ENCODE measurements at places on chromosomes 5 and 9.
A peak's percentile ranks its signal among the peaks of the same experiment; 100 is the strongest.

- no peak for DNase-seq
These were observed 242.1 kb upstream of the ZNF462 start for GRCh38 chr9:106620866-106621265.

DNA sequence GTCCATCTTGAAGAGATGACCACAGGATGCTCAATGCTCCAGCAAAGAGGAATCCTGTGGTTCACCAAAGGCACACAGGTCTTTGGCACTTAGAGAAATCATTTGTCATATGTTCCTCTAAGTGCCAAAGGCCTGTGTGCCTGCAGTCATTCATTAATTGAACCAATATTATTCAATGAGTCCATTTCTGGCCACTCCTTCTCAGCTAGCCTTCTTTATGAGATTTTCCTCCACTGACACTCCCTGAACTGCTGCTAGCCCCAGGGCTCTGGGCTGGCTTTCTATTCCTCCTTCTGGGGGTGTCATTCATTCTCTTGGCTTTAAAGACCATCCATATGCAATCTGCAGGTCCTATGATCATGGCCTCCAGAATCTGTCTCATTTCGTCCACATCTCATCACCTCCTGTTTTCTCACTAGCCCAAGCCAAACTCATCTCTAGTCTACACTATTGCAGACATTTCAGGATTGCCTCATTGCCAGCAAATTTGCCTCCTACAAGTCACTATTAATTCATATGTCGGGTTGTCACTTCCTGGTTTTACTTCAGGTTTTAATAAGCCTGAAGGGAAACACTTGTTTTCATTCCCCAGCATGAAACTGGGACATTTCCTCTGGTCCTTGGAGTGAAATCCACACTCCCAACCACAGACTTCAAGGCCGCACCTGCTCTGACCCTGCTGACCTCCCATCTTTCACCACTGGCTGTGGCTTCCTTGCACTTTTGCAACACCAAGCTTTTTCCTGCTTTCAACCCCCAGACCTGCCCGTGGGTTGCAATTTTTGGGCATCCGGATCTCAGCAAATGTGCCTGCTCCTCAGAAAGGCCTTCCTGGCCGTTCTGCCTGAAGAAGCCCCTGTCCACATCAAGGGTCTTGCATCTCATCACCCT, 35.1 kb downstream of the KCNIP1 start:
- no peak for DNase-seq

- DNase-seq, result peak; percentile 30
These were observed 857 bp downstream of the FAM169A start for GRCh38 chr5:74865256-74865803.

DNA sequence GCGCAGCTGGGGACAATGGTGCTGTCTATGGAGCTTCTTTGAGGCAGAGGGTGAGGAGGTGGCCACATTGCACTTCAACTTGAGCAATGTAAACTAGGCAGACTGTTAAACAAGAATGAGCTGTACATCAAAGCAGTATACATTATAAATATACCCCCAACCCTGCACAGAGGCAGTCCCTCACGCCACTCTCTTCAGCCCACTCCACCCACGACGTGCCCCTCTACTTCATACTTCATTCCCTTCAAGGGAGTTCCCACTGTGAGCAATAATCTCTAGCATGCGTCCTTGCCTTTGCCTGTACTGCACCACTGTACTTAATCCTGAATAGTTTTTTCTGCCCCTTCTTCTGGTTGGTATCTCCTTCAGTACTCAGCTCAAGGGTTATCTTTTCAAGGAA, 14.4 kb downstream of the TRPM3 start:
- DNase-seq, result no peak

DNA sequence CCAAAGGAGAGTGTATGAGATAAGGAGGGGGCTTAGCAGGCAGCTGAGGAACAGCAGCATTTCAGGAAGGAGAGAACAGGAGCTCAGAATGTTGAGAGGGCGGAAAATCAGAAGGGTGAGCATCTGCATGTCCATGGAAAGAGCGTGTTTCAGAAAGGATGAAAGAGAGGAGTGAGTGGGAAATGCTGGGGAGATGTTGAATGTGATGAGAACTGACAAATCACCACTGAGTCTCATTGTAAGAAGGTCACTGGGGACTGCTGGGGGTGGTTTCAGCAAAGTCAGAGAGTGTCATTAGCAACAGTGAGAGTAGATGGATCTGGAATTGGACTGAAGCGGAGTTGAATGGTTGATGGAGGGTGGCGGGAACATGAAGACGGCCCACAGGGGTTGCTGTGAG, 65.8 kb downstream of the ANKRD33B start:
- DNase-seq, result no peak

GRCh38 chr5:33180900-33181299, 259.9 kb upstream of the TARS1 start:
- no peak for DNase-seq

DNA sequence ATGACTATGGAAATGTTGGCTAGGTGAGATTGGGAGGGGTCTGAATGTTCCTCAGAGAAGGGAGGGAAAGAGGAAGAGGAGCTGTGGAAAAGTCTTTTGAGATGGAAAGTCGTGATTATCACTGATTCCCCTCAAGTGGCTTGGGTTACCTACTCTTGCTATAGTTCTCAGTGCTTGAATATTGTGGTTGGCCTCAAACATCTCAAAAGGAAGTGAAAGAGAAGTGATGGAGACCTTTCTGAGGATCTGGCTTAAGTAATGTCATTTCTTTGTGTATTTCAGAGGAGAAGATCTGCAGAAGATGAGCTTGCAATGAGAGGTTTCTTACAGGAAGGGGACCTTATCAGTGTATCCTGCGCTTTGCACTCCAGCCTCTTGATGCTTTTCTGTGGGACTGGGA, 5.5 kb downstream of the EXOSC2 start:
- DNase-seq, result no peak

DNA sequence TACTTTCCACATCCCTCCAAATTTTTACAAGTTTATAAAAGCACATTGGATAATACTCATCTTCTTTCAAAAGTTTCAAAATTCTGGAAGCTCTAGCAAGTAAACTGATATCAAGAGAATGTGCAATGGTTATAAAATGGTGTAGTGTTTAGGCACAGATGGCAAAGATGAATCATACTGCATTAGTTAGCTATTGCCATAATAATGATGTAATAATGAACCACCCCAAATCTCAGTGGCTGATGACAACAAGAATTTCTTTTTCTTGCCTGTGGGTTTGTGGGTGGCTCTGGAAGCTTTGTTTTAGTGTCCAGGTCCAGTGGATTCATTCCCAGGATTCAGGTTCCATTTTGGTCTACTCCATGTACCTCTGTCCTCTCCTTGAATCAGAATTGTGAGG, 319.0 kb downstream of the BRINP1 start:
- DNase-seq, result no peak

GRCh38 chr9:90916147-90916734, 114.6 kb downstream of the SYK start:
- no peak for DNase-seq

DNA sequence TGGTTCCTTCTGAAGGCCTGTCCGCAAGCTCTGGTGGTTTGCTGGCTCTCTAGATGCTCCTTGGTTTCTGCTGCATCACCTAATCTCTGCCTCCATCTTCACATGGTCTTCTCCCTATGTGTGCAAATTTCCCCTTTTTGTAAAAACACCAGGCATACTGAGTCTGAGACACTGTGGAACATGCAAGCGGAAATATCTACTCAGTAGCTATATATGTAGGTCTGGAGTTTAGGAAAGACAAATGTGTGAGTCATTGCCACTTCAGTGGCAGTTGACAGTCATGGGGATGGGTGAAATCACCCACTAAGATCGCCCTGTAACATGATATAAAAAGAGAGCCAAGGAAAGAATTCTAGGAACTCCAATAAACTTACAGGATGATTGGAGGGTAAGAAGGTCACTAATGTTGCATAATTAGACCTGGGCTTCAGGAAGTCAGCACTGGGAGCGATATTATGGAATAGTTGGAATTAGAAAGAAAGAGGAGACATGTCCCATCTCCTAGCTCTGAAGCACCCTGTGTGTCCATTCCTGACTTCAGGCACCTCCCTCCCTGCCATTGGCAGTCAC, 22.7 kb upstream of the UBLCP1 start:
- DNase-seq, result no peak

DNA sequence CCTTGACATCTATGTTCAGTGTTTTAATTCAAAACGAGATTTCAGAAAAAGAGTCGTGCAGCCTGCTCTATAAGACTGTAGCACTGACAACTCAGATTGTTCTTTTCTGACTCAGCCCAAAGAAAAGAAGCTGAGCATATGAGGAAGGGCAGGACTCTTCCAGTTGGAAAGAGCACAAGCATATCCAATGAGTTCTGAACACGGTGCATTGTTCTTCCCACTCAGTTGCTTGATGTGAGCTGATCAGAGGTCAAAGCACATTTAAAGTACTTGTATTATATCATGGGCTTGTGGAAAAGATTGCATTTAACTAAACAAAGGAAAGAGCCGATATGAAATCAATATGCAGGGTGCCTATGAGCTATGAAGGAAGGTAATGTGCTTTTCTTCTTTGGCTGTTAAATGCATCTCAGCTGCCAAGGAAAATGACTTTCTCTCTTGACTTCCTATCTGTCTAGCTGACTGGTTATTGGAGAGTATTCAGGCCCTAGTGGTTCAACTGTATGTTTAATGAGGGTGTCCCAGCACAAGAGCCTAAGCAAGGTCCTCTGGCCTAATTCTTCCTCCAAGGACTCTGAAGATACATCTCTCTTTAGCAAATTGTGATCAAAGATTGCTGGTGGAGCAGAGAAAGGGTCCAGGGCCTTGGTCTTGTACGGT, 226.6 kb upstream of the PPP1R2B start:
- peak; percentile 12 for DNase-seq

- DNase-seq, result no peak
These were observed 14.6 kb downstream of the RASA1 start for GRCh38 chr5:87282269-87282668.

- DNase-seq, result no peak
These were observed 1253.5 kb upstream of the CDH6 start for GRCh38 chr5:29939988-29940387.

DNA sequence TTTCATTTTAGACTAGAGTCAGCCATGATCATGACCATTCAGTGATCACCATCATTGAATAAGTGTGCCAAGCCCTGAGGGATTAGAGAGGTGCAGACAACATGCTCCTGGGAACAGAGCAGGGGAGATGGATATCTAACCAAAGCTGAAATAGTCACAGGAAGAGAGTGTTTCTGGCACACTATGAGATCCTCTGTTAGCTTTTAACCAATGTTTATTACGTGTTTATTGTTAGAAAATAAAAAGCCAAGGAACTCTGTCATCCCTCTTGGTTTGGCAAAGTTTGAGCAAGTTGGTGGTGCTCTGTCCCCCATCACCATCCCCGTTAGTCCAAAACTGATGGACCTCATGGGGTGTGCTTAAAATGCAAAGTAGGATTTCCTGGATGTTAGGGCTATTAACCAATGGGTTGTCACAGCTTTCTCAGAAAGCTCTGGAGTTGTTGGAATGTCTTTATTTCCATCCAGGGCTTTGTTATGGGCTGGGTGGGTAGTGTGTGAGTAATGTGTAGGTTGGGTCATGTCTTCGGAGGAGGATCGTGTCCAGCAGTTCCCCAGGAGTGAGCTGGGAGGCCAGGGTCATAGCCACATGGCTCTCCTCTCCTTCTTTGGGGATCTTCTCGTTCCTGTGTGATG, 34.9 kb downstream of the SLC28A3 start:
- DNase-seq, result no peak

DNA sequence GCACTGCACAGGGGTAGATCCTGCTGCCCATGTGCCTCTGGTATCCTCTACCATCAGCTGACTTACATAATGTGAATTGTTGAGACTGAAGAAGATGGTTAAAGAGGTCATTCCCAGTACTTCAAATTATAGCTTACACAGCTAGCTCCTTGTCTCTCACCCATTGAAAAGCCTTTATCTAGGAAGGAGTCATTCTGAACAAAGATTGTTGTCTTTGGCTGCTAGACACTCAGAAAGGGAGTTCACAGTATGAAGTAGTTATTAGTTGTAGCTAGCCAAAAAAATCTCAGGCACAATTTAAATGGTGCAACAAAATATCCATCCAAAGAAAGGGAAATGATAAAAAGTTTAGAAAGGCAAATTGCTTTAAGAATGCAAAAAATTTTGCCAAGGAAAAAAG, 102.0 kb upstream of the NREP start:
- no peak for DNase-seq

DNA sequence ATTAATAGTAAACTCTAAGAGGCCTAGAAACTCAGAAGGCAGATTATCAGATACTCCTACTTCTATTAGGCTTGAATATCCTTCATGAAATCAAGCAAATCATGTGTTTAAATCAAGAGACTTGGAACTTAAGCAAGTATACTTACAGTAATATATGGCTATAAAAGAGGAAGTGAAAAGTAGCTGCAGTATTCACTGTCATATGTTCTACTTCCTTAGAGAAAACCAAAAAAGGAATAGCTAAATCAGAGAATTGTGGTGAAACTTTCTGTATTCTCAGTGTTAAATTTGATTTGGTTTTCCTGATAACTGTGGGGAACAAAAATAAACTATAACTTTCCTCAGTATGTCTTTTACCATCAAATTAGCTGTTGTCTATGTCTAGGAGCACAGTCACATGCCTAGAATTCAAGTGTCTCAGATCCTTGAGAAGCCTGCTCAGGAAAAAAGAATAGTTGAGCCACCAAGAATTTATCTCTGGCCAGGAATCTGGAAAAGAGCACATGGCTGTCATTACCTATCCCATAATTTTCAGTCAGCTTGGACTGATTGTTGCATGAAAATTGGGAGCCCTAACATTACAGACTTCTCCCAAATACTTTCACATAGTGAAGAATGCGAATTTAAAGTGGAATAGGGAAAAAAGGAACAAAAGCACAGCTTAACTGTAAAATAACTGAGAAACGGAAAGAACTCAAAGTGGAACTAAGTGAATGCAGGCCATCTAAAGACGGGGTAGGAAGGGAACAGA, 1.7 kb downstream of the FKBP15 start:
- no peak for DNase-seq

DNA sequence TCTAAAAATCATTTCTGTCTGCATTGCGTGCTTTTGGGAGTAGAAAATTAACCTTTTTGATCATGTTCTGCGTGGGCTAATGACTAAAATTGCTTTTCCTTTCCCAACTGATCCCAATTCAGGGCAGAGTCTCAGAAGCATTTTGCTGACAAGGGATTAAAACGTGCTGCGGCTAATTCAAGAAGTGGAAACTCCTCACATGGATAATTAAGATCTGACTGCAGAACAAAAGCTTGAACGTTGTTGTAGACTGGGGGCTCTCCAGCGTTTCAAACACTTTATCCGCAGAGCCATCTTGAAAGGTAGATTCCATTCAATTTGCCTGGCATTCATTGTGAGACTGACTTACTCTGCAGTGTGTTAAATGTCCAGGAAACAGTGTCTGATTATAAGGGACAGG, 485.3 kb upstream of the DMAC1 start:
- peak; percentile 29 for DNase-seq

DNA sequence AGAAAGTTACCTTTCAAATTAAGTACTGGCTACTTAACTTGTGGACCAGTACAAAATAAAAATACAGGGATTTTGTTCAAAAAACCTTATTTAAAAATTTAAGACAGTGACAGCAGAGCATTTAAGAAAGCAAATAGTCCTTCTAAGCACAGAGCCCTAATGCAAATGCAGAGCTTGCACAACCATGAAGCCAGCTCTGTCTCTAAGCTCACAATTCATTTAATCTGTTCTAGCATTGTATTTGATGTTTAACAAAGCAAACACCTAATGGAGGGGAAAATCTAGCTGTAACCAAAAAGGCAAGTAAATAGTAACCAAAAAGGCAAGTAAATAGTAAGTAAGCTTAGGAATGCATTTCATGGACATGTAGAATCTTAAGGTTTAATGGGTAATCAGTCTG, 138.7 kb upstream of the GHR start:
- DNase-seq, result no peak

- peak; percentile 65 for DNase-seq
These were observed 493.1 kb downstream of the ZNF608 start for GRCh38 chr5:124253203-124253810.

- DNase-seq, result peak; percentile 97
These were observed 28.9 kb upstream of the LPCAT1 start for GRCh38 chr5:1552521-1553255.
